ENCODE measurements at places on chromosomes 4 and X.

GRCh38 chr4:159296061-159296460 lies 193.2 kb downstream of the RAPGEF2 start:
- DNase-seq = no peak

GRCh38 chr4:101081695-101082369 lies 265.5 kb downstream of the PPP3CA start:
- no peak for DNase-seq

DNA sequence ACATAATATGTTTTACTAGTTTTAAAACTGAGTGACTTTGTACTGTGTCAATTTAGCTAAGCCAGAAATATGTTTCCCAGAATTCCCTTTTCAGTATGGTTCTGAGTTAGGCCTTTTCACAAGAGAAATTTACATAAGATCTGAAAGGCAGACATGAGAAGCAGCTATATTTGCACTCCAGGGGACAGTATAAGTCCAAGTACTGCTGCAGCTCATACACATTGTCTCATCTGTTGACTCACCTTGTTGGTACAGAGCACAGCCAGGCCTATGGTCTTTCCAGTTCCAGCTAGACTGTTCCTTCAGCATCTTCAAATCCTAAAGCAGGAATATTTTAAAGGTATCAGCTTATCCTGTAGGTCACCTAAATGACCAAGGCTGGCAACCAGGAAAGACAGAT lies 53.5 kb downstream of the BMP3 start:
- no peak for DNase-seq

- DNase-seq = no peak
Measured at GRCh38 chrX:125765347-125765746, 400.7 kb downstream of the DCAF12L2 start.

DNA sequence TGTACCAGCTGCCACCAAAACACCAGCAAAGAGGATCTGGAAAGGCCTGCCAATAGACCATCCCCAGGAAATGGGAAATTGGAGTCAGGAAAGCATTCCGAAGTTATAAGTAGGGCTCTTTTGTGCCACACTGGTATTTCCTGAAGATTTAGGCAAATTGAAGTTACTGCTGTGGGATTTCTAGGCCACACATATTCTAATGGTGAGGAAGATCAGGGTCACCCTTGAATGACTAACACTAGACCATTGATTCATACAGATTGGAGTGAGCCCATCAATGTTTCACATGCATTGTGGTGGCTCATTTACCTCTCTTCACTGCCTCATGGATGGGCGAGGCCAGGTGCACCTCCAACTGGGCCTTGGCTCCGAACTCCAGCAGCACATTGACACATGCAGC lies 22.6 kb downstream of the ASB11 start:
- DNase-seq = no peak

DNA sequence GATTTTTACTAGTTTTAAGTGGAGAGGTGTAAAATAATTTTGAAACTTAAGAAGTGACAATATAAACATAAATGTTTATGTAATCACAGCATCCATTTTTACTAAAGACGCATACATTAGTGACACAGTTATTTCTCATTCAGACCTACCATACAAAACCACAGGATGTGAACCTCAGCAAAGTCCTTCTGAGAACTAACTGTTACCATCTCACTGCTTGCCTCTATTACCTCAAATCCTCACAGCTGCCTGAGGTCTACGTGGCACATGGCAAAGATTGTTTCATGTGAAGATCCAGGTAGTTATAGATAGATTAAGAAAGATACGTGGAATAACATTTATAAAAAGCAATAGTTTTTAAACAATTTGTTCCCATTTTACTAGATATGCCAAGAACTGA lies 189.0 kb downstream of the SLITRK2 start:
- DNase-seq = no peak

Measured in stimulated activated CD4-positive, alpha-beta T cell treated with anti-CD3 and anti-CD28 coated beads, Interleukin-1b, Interleukin-23, amount 100 ng/mL, for 1 hour (primary cell).